Hair follicular keratinocyte (primary cell): ENCODE measurements at places on chromosomes 4 and X. TPM values are rescaled to one million over a fixed set of nuclear protein-coding genes. Genes with fewer than 3 reads are reported as not detected.

The CT47A1 gene
- total RNA-seq: not detected in 2 replicates

The MAML3 gene
- 0.27 and 3.7 TPM in 2 replicates for total RNA-seq

The HPGD gene
- 0.39 TPM in 1 of 2 replicates, not detected in the other for total RNA-seq

The CFAP299 gene
- not detected in 2 replicates for total RNA-seq

The IDUA gene
- total RNA-seq: 1.5 and 5.9 TPM in 2 replicates

The RHOXF1 gene
- total RNA-seq: not detected in 2 replicates

The PAGE1 gene
- not detected in 2 replicates for total RNA-seq

The TNIP3 gene
- total RNA-seq: 0.23 and 1.4 TPM in 2 replicates

The RAB9B gene
- 0.23 and 0.38 TPM in 2 replicates for total RNA-seq

The AFM gene
- not detected in 2 replicates for total RNA-seq

The AKAP14 gene
- total RNA-seq: not detected in 2 replicates

The CCKAR gene
- total RNA-seq: not detected in 2 replicates

The PABPC1L2A gene
- not detected in 2 replicates for total RNA-seq

The OTUD6A gene
- not detected in 2 replicates for total RNA-seq

The NOCT gene
- 16.5 and 16.9 TPM in 2 replicates for total RNA-seq

The ANOS1 gene
- total RNA-seq: 2.6 and 16.6 TPM in 2 replicates

The CSAG3 gene
- not detected in 2 replicates for total RNA-seq

The MGST2 gene
- total RNA-seq: 42.4 and 47.6 TPM in 2 replicates

The ZXDB gene
- total RNA-seq: 4.9 and 10.4 TPM in 2 replicates

The TMEM255A gene
- total RNA-seq: not detected in 2 replicates

The CFAP99 gene
- total RNA-seq: not detected in 2 replicates

The CFI gene
- total RNA-seq: not detected in 2 replicates

The STARD8 gene
- 0.16 and 0.34 TPM in 2 replicates for total RNA-seq

The ARSJ gene
- total RNA-seq: 16.5 and 20.1 TPM in 2 replicates

The UGT2B7 gene
- total RNA-seq: not detected in 2 replicates

The CLGN gene
- total RNA-seq: 0.15 and 0.78 TPM in 2 replicates

The TLR3 gene
- total RNA-seq: 0.84 and 1.6 TPM in 2 replicates

The SHROOM3 gene
- 15.1 and 15.6 TPM in 2 replicates for total RNA-seq

The RAB9A gene
- 32.8 and 39.9 TPM in 2 replicates for total RNA-seq

The N4BP2 gene
- 3.1 and 7.3 TPM in 2 replicates for total RNA-seq

The MAGEA8 gene
- not detected in 2 replicates for total RNA-seq

The FAM47E gene
- not detected in 2 replicates for total RNA-seq

The SH3RF1 gene
- total RNA-seq: 8.8 and 11.2 TPM in 2 replicates

The PDLIM3 gene
- 0.68 and 1.1 TPM in 2 replicates for total RNA-seq

The LIMCH1 gene
- total RNA-seq: under 0.01 and 0.08 TPM in 2 replicates

The SPATA18 gene
- 5.4 and 7.0 TPM in 2 replicates for total RNA-seq

The CPZ gene
- total RNA-seq: not detected in 2 replicates

The TRIM2 gene
- 5.0 and 6.5 TPM in 2 replicates for total RNA-seq

The BEND2 gene
- total RNA-seq: not detected in 2 replicates

The SLC10A4 gene
- total RNA-seq: not detected in 2 replicates

The TMEM271 gene
- not detected in 2 replicates for total RNA-seq

The CRMP1 gene
- total RNA-seq: not detected in 2 replicates

The TENM3 gene
- total RNA-seq: 9.8 and 16.1 TPM in 2 replicates

The PCDH7 gene
- total RNA-seq: 8.5 and 17.1 TPM in 2 replicates

The IL9R gene
- not detected in 2 replicates for total RNA-seq
